ENCODE measurements at places on chromosomes 7 and 10.

- no peak for DNase-seq
These were observed 24.0 kb upstream of the RNF32 start for GRCh38 chr7:156616269-156617202.

GRCh38 chr7:137932881-137933269 is 69.0 kb downstream of the CREB3L2 start:
- DNase-seq = no peak

GRCh38 chr10:94281654-94282053 is 81.1 kb downstream of the NOC3L start:
- no peak for DNase-seq

GRCh38 chr7:92727755-92728154 is 108.6 kb downstream of the CDK6 start:
- DNase-seq = no peak

DNA sequence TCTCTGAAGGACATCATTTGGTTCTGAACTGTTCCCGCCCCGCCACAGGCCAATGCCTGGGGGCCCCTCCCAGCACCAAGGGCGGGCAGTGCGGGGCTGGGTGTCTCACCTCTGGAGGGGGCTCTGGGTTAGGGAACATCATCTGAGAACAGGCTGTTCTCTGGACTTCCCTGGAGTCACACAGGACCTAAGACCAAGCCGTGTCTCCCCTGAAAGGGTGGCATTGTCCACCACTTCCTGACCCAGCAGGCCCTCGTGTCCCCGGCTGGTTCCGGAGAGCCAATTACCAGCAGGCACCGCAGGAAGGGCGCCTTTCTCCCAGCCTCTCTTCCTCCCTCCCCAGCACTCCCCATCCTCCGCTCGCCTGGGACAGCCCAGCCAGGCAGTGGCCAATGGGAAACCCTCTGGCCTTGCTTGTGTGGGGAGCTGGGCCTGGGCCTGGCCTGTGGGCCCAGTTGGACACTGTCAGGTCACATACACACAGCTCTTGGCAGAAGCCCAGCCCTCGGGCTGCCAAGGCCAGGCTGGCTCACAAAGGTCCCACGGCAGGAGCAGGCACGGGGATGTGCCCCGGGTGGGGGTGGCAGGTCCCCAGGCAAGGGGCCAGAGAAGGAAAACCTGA is 119.5 kb downstream of the SPDYE5 start:
- no peak for DNase-seq

GRCh38 chr10:48609899-48610584 is 5.2 kb upstream of the ARHGAP22 start:
- DNase-seq = no peak

DNA sequence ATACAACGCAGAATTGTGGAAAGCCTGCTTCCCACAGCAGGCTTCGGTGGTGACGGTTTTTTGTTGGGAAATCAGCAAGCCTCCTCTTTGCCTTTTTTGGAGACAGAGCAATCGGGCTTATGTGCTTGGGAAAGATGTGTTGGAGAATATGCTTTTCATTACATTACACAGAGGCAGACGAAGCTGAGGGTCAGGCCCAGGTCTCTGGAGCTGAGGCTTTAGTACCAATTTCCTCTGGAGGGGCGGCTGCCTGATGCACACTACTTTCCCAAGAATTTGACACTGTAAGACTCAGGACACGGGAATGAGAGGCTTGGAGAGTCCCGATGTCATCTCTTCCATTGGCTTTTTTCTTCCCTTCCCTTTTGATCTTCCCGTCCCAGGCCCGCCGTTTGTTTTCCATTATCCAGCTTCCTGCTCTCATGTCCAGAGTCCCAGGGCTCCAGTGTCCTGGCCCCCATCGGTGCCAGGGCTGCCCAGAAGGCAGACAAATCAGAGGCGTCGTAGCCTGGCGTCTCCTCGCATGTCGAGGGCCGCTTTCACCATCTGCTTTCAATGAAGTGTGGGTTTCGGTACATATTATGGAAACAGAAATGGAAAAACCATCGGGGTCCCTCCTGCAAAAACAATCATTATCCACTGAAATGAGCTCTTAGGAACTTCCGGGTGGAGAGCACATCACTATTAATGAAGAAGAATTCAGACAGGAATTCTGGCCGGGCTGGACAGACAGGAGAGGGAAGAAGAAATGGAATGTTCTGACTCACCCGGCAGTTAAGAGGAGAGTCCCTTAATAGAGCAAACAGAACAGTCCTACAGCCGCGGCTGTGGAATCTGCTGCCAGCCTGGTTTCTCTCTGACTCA is 123.0 kb upstream of the JCAD start:
- DNase-seq = no peak

GRCh38 chr10:21369697-21370096 is 155.8 kb downstream of the SKIDA1 start:
- DNase-seq = no peak

- peak; percentile 62 for DNase-seq
These were observed 51.3 kb downstream of the AOC1 start for GRCh38 chr7:150903606-150904005.

DNA sequence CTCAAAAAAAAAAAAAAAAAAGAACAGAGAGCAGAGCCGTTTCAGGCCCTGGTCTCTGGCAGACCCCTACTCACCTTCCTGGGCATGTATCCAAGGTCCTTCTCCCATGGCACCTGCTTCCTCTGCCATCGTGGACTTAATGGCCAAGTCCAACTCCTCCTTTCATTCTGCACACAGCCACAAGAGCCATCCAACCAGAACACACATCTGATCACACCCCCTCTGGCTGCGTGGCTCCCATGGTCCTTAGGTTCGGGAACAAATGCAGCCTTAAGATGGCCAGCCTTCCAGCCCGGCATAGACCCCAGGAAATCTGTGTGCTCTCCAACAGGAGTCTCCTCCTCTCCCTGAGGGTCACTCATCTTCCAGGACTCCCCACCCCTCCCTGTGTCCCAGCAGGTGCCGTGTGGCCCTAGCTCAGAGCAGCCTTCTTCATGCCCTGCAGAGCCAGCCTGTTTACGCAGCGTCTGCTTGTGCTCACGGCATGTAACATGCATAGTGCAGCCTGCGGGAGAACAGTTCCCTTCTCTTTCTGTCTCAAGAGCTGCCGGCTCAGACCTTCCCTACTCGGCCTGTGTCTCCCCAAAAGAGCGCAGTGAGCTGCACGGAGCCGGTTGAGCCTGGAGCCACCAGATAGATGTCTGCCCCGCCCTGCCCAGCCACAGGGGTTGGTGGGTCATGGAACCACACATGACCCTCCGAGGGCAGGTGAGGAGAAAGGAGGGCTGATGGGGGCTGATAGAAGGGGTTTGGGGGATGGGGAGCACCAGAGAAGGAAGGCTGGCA is 157.3 kb downstream of the NRF1 start:
- DNase-seq = peak; percentile 66

GRCh38 chr10:21501091-21501490 is 24.4 kb downstream of the SKIDA1 start:
- no peak for DNase-seq

- no peak for DNase-seq
These were observed 111.4 kb downstream of the LRRN3 start for GRCh38 chr7:111202321-111202720.

- no peak for DNase-seq
These were observed 4.6 kb downstream of the TET1 start for GRCh38 chr10:68564712-68565111.

GRCh38 chr7:105278973-105279687 is 109.6 kb downstream of the SRPK2 start:
- no peak for DNase-seq

DNA sequence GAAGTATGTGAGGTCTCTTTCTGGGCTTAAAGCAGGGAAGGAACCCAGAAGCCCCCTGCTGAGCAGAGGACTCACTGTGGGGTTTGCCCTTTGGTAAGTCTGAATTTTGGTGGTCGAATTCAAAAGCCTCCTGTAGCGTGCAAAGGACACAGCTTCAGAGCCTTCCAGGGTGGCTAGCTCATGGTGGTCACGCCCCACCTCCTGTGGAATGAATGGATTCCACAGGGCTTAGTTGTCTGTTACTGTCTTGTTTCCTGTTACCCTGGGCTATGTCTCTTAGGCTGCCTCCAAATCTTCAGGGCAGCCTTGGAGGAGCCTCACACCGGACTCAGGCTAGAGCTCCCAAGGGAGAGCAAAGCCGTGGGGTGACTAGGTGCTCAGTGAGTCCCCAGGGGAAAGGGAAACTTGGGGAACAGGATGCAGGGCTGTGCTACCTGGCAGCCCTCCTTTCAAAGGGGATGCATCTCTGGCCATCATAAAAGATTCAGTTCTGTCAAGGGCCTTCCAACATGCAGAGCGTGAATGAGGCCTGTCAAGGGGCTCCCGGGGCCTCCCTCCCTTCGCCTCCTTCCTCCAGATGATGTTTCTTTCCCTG is 211.7 kb downstream of the CCSER2 start:
- DNase-seq = no peak

DNA sequence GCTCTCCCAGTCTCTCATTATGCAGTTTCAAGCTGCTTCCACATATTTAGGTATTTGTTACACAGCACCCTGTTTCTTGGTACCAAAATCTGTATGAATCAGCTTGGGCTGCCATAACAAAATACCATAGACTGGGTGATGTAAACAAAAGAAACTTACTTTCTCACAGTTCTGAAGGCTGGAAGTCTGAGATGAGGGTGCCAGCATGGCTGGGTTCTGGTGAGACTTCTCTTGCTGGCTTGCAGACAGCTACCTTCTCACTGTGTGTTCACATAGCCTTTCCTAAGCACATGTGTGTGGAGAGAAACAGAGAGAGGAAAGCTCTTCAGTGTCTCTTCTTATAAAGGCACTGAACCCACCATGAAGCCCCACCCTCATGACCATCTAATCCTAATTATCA is 15.7 kb upstream of the CBLL1 start:
- DNase-seq = no peak

DNA sequence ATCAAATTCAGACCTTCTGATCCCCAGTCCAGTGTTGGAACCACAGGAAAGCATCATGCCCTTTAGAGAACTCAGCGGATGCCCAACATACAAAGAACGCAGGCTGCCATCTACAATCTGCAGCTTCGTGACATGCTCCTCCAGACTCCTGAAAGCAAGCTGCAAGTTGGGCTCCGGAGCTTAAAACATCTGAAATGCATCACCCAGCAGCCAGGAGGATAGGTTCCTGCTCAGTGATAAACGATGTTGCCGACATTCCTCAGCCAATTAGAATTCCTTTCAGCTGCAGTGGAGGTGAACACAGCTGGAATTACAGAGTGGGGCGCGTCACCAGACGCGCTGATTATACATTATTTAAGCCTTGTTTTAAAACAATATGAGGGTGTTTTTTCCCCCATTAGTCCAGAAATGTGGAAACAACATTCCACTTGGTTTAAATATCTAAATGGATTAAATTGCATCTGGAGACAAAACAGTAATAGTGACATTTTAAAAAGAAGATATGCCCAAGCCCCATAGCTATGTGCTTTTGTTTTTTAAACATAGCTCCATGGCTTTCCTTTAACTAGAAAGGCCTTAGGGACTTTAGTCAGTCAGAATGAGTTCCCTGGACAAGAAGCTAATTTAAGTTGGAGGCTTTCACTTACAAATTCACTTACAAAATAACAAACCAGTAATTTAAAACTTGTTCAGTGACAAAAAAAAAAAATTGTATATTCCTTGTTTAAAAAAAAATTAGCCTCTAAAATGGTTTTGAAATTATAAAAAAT is 6.3 kb downstream of the SMURF1 start:
- no peak for DNase-seq

GRCh38 chr7:129514683-129515082 is 12.4 kb downstream of the SMKR1 start:
- no peak for DNase-seq

- peak; percentile 96 for DNase-seq
These were observed 106.7 kb downstream of the SNX10 start for GRCh38 chr7:26398427-26398755.

DNA sequence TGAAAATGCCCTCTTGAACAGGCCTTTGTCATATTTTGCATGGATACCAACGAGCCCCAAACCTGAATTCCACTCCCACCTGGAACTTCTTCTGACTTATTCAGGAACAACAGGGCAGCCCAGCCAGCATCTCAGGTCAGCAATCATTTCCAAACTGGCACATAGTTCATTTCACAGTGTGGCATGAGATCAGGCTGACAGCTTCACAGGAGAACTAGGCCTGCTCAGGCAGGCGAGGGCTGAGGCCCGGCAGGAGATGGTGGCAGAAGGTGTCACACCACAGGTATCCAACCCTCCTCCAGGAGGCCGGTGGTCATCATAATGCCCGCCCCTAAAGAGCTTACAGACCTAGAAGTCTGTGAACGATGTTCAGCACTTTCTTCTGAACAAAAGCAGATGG is 42.5 kb downstream of the DENND11 start:
- no peak for DNase-seq

GRCh38 chr7:145036604-145037405 is 201.0 kb upstream of the TPK1 start:
- DNase-seq = peak; percentile 66

GRCh38 chr7:96084881-96085553 is 236.9 kb downstream of the SLC25A13 start:
- DNase-seq = peak; percentile 35

DNA sequence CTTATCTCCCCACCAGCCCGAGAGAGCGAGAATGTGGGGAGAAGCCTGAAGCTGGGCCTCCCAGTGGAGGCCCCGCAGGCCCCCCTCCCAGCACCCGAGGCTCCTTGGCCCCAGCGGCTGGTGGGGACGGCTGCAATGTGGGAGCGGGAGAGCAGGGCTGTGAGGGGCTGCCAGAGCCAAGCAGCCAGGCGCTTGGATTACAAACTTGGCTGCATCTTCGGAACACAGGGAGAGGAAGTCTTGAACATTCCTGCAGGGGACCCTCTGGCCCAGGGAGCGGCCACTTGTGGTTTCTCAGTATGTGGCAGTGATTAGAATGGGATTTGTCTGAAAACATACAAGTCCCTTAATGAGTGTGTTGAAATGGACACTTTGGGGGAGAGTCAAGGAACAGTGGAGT is 23.2 kb downstream of the ELN start:
- DNase-seq = no peak

- no peak for DNase-seq
These were observed 22.4 kb downstream of the DNAJC12 start for GRCh38 chr10:67815571-67816059.

DNA sequence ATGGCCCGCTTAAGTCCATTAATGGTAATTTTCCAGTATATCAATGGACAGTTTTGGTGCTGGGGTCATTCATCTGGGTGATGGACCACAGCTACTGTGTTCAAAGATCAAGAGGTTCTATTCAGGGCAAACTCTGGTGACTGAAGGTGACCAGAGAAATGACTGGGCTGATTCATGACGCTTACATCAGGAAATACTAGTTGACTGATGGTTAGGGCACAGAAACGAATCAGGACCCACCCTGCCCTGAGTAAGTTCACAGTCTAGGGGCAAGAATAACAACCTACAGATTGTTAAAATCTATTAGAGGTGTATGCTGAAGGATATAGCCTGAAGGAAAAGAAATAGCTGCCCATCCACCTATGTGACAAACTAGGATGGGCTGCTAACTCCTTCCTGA is 9.5 kb downstream of the NCAPG2 start:
- DNase-seq = no peak

- DNase-seq = no peak
These were observed 934 bp downstream of the PRTFDC1 start for GRCh38 chr10:24951201-24952142.

- no peak for DNase-seq
These were observed 8.1 kb upstream of the VIPR2 start for GRCh38 chr7:159152816-159153215.

Data from NCI-H526 (cell line).